ENCODE measurements at places on chromosomes 1 and 21.

GRCh38 chr1:192943522-192943921 lies 115.6 kb downstream of the UCHL5 start:
- DNase-seq = no peak

- peak; percentile 14 for DNase-seq
Measured at GRCh38 chr1:77175230-77175844, 43.9 kb downstream of the PIGK start.

- DNase-seq = no peak
Measured at GRCh38 chr1:10063878-10064277, 31.1 kb downstream of the UBE4B start.

DNA sequence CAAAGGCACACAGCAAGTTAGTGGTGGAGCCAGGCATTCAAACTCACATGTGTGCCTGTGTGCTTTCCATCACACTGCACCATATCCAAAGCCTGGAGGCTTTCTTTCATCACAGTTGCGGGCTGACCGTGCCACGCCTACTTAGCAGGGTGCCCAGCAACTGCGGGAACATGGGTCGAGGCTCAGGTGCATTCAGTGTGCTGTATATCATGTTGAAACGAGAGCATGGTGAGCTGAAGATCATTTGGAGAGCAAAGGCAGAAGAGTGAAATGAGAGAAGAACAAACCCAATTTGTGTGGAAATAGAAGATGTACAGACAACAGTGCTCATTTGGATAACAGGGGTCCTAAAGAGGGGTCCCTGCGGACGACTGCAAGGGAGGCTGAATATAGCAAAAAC lies 46.5 kb downstream of the FAM78B start:
- no peak for DNase-seq

- no peak for DNase-seq
Measured at GRCh38 chr1:41436281-41437010, 48.0 kb downstream of the EDN2 start.

DNA sequence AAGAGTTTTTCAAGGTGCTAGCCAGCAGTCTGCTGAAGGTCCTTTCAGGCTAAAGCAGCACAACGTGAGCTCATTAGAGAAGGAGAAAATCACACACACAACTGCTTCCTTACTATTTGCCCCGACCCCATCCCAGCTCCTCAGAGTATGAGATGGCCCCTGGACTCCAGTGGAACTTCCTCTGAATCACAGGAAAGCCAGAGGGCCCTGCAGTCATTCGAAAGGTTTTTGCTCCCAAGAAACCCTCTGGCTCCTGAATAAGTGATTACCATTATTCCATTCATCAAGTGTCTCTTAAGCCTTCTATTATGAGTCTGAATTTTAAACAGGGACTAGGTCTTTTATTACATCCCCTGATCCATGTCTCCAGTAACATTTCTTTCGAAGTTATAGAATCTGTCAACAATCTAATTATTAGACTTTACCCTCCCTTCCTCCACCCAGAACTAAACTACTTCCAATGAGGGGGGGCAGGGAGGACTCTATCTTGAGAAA lies 14.6 kb downstream of the SIPA1L2 start:
- no peak for DNase-seq

- no peak for DNase-seq
Measured at GRCh38 chr21:16568244-16568643, 838.5 kb downstream of the USP25 start.

DNA sequence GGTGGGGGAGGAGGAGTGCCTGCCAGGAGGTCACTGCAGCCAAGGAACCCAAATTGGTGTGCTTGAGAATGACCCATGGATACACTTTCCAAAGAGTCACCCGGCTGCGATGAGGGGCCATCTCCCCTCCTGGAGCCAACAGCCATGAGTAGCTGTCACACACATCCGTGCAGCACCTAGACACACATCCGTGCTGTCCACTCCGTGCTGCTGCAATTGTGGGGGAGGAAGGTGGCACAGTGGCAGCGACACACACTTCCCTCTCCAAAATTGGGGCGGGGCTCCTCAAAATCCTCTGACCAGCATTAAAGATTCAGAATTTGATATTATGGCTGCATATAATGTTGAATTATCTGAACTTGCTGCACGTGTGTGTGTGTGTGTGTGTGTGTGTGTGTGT lies 15.8 kb downstream of the TP73 start:
- no peak for DNase-seq

DNA sequence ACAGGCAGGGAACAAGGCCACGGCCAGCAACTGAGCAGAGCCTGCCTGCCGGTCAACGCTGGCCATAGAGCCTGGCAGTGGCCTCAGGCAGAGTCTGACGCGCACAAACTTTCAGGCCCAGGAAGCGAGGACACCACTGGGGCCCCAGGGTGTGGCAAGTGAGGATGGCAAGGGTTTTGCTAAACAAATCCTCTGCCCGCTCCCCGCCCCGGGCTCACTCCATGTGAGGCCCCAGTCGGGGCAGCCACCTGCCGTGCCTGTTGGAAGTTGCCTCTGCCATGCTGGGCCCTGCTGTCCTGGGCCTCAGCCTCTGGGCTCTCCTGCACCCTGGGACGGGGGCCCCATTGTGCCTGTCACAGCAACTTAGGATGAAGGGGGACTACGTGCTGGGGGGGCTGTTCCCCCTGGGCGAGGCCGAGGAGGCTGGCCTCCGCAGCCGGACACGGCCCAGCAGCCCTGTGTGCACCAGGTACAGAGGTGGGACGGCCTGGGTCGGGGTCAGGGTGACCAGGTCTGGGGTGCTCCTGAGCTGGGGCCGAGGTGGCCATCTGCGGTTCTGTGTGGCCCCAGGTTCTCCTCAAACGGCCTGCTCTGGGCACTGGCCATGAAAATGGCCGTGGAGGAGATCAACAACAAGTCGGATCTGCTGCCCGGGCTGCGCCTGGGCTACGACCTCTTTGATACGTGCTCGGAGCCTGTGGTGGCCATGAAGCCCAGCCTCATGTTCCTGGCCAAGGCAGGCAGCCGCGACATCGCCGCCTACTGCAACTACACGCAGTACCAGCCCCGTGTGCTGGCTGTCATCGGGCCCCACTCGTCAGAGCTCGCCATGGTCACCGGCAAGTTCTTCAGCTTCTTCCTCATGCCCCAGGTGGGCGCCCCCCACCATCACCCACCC lies at the start of gene TAS1R3:
TAS1R3 (plus strand) TSS at position 213 of the 898 bp plus-strand sequence; CDS start at position 279, 66 bp downstream.
- DNase-seq = no peak

GRCh38 chr1:70718086-70718630 lies 307.1 kb downstream of the CTH start:
- no peak for DNase-seq

DNA sequence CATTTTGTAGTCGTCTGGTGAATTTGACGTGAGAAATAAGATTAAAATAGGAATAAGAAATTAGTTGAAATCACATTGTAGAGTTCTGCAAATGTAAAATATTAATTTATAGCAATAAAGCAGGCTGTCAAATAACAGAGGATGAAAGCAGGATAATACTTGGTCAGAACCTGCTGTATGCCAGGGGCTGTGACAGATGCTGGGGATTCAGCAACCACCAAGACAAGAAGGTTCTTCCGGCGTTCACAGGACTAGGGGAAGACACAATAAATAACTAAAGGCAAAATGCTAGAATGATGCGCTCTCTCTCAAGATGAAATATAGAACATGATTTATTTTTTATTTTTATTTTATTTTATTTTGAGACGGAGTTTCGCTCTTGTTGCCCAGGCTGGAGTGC lies 6.8 kb upstream of the PARK7 start:
- no peak for DNase-seq

DNA sequence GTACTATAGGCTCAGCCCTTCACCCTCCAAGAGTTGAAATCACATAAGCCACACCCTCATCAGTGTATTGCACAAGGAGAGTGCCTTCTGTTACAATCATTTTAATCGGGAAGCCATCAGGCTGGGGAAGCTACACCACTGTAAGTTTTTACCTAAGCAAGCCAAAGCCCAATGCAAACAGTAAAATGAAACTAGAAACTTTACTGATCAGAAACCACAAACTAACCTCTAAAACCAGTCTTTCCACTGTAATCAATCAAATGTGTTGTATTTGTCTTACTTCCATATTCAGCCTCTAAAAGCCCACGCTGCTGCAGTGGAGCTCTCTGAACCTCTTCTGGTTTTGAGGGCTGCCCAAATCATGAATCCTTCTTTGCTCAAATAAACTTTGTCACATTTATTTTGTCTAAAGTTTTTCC lies 26.2 kb downstream of the CAPN8 start:
- DNase-seq = no peak

- no peak for DNase-seq
Measured at GRCh38 chr1:91712393-91712792, 173.6 kb downstream of the TGFBR3 start.

DNA sequence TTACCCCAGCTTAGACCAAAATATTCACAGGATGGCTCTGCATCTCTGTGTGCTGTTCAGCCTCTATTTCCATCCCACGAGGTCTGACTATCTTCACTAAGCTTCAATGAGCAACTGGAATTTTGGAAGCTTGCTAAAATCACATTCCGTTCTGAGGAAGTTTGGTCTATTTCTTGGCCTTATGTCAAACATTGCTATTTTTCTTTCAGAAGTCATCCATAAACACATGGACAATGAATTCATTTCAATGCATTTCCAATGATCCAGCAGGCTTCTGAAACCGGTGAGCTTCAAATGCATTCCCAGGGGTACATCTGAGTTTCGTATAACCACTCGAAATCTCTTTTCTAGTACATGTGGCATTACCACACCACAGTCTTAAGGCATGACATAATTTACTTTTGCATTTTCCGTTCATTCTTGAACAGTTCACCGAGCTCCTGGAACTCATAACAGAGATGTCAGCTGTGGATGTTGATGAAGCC lies 294.1 kb upstream of the KAZN start:
- no peak for DNase-seq

DNA sequence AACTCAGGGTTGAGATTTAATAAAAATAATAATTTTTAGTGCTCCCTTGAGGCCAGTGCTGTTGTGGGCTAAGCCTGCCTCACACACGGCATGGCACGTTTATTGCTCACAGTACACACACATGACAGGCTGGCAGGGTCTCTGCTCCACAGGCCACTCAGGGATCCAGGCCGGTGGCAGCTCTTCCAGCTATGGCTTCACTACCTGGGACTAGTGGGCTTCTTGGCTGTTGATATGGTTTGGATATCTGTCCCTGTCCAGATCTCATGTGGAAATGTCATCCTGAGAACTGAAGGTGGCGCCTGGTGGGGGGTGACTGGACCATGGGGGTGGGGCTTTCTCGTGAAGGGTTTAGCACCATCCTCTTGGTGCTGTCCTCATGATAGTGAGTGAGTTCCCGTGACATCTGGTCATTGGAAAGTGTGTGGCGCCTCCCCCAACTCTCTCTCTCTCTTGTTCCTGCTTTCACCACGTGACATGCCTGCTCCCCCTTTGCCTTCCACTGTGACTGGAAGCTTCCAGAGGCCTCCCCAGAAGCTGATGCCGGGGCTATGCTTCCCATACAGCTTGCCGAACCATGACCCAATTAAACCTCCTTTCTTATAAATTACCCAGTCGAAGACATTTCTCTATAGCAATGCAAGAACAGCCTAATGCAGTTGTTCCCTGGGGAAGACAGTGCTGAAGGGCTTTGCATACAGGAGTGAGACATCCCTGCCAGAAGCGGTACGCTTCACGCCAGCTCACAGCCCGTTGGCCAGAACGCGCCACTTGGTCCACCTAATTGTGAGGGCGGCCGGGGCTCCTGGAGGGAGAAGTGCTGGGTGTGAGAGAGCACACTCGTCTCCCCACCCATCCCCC lies 226.9 kb upstream of the C1orf174 start:
- no peak for DNase-seq

- no peak for DNase-seq
Measured at GRCh38 chr1:3292051-3292722, 162.3 kb upstream of the ARHGEF16 start.

GRCh38 chr1:151777317-151777716 lies 13.0 kb downstream of the TDRKH start:
- DNase-seq = no peak

- no peak for DNase-seq
Measured at GRCh38 chr1:19273106-19273843, 15.3 kb downstream of the AKR7A3 start.

DNA sequence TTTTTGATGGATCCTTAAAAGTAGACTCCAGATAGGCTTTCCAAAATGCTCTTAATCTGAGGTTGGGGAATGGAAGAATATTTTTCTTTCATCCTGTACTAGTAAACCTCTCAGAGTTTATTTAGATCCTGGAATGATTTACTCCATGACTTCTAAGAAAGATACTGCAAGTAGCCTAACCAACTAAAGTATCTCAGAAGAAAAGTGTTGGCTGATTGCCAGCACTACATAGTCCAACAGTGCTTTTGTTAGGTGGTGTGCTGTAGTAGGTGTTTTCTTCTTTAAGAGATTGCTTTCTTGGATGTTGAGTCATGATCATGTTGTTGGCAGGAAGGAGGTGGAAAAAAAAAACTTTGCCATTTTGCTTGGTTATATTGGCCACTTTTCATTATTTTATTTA lies 119.8 kb downstream of the OSBPL9 start:
- DNase-seq = peak; percentile 32

- DNase-seq = no peak
Measured at GRCh38 chr21:45447821-45448220, 42.9 kb downstream of the COL18A1 start.

GRCh38 chr1:157829711-157830110 lies 9.8 kb upstream of the FCRL1 start:
- DNase-seq = no peak

DNA sequence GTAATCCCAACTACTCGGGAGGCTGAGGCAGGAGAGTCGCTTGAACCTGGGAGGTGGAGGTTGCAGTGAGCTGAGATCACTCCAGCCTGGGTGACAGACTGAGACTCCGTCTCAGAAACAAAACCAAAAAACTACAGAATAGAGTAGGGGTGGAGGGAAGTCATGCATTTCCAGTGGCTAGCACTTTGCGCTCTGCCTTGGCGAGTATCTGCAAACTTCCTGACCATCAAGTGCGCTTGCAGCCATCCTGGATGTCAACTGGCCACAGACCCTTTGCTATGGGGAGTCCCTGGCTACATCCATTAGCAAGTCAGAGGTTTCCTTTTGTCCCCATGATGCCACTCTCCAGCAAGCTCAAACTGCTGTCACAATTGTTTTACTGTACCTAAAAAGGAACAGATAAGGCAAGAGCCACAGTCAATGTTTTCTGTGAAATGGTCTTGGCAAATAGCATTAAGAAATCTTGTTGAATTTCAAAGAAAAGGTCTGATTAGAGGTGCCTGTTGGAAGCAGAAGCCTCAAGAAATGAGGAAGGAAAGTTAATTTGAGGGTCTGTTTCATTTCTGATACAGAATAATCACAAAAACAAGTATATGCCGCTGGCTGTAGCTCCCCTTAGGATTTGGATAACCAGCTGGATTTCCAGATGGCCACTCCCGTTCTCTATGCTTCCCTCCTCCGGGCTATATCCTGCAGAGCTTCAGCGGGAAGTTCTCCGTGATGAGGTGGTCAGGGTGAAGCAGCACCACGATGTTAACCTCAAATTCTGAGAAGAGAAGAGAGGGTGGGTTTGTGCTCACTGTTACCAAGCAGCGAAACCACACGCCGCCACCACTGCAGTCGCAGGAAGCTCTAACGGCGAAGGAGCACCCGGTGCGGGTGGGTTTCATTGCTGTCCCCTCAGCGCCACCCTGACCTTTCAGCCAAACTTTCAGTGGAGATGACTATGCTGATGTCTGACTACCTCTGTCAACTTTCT lies 42.0 kb downstream of the VPS26C start:
- no peak for DNase-seq

- no peak for DNase-seq
Measured at GRCh38 chr1:226643177-226643576, 94.6 kb downstream of the STUM start.

- DNase-seq = no peak
Measured at GRCh38 chr1:239711768-239712167, 325.4 kb downstream of the CHRM3 start.
